ENCODE measurements at places on chromosomes 13 and 19.

- no peaks in the 10 kb centered on the region for H3K27me3 ChIP-seq
- peaks cover 8% of the 10 kb centered on the region for H3K4me1 ChIP-seq
- no peaks in the 10 kb centered on the region for H3K36me3 ChIP-seq
- no peak for DNase-seq
- H3K27ac ChIP-seq, result no peak overlapping the region
- H3K4me3 ChIP-seq, result no peak overlapping the region
Measured at GRCh38 chr19:46291829-46292228, 5.0 kb upstream of the HIF3A start.

DNA sequence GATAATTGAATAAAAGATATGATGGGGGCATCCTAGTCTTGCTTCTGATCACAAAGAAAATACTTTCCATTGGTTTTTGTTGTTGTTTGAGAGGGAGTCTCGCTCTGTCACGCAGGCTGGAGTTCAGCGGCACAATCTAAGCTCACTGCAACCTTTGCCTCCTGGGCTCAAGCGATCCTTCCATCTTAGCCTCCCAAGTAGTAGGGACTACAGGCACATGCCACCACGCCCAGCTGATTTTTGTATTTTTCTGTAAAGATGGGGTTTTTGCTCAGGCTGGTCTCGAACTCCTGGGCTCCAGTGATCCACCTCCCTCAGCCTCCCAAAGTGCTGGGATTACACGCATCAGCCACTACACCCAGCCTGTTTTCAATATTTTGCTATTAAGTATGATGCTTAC lies 17.1 kb upstream of the PSMC4 start:
- H3K4me3 ChIP-seq, result no peak overlapping the region
- no peak overlapping the region for H3K27ac ChIP-seq
- H3K27me3 ChIP-seq, result no peaks in the 10 kb centered on the region
- no peaks in the 10 kb centered on the region for H3K36me3 ChIP-seq
- H3K4me1 ChIP-seq, result no peaks in the 10 kb centered on the region

DNA sequence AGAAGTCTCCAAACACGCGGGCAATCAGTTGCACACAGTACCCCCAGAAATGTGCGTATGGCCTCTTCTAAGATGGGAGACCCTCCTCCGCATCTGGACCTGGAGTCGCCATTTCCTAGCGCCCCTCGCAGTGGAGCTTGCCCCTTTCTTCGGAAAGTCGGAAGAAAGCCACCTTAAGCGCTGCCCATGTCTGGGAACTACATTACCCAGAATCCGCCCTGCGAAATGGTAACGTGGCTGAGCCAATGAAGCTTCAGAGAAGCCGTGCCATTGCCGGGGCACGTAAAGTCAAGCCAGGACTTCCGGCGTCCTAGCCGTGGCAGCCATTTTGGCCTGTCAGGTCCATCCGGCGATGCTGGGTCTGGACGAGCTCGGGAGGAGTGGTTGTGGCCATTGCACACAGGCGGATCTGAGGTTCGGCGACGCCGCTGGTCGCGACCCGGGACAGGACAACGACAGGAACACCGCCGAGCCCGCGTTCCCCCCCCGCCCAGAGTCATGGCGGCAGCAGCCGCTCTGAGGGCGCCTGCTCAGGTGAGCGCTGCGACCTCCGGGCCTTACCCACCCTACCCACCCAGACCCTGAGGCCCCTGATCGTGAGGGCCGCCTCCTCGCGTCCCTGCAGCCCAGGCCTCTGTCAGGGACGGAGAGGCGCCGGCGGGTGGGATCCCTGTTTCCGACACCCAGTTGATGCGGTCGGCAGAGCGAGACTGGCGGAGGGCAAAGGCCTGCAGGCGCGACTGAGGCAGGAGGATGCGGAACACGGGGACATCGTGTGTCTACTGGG lies at the start of gene ZNF586:
Gene ZNF586 (plus strand): TSS at position 332 of the 787 bp plus-strand sequence. CDS start 167 bp downstream, at position 499.
- H3K36me3 ChIP-seq, result peaks cover 47% of the 10 kb centered on the region
- H3K4me3 ChIP-seq, result peak within 1 kb of the TSS; percentile 95
- H3K27ac ChIP-seq, result peak within 1 kb of the TSS; percentile 91
- no peaks in the 10 kb centered on the region for H3K27me3 ChIP-seq

DNA sequence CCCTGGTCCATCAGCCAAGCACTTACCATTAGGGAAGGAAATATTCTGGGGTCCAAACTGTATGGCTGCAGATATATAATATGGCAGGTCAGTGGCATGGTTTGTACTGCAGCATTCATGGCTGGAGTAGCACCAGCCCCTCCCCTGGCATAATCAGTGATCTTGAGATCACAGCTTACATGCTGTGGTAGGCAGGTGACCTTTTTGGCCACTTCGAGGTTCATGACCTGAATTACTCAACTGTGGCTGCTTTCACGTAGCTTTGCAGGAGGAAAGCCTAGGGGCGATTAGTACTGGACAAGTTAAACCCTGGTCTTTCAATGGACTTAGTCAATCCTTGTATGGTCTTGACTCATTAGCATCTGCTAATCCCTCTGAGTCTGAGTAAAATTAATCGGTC lies 169.8 kb downstream of the SPRY2 start:
- H3K4me3 ChIP-seq, result no peak overlapping the region
- DNase-seq, result no peak
- no peaks in the 10 kb centered on the region for H3K36me3 ChIP-seq
- no peaks in the 10 kb centered on the region for H3K4me1 ChIP-seq
- no peak overlapping the region for H3K27ac ChIP-seq

DNA sequence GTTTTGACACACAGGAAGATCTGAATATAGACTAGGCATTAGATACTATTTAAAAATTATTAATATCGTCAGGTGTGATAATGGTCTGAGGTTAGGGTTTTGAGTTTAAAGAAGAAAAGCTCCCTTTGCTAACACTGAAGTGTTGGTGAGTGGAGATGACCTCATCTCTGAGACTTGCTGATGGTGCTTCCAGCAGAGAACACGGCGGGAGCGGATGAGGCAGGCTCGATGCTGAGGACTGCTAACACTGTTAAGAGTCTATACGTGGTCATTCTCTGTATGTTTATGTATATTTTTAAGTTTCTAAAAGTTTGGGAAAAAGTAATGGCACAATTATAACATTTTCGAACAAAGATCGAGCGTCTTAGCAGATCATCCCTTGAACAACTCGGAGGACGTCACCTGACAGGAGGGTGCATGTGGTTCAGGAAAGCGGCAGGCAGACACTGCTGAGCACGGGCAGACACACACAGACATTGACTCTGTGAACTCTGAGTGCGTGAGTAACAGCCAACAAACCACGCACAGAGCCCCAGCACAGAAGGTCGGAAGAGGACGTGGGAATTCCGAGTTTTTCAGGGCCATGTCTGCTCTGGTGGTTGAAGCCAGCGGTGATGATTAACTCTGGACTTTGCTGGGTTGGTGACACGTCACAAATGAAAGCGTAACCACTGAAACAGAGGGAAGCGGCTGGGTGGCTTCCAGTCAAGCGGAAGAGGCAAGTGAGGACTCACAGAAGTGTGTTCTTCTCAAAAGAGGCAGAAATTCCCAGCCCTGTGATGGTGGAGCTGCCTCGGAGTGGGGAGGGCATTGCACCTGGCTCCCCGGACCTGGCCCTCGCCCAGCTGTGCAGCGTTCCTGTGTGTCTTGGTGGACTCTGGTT lies 91.9 kb upstream of the TEX29 start:
- no peak overlapping the region for H3K27ac ChIP-seq
- no peak for DNase-seq
- H3K4me1 ChIP-seq, result peaks cover 52% of the 10 kb centered on the region
- peaks cover 26% of the 10 kb centered on the region for H3K36me3 ChIP-seq

GRCh38 chr13:22285867-22286266 lies 615.0 kb downstream of the FGF9 start:
- no peak for DNase-seq
- no peak overlapping the region for H3K27ac ChIP-seq
- H3K27me3 ChIP-seq, result no peaks in the 10 kb centered on the region
- H3K4me3 ChIP-seq, result no peak overlapping the region

GRCh38 chr19:43741075-43741825 lies 13.5 kb downstream of the SMG9 start:
- H3K4me3 ChIP-seq, result no peak overlapping the region
- H3K36me3 ChIP-seq, result peaks cover 99% of the 10 kb centered on the region
- peak; percentile 19 for DNase-seq
- H3K4me1 ChIP-seq, result peaks cover 32% of the 10 kb centered on the region
- H3K27ac ChIP-seq, result no peak overlapping the region

GRCh38 chr13:31088826-31089420 lies 72.8 kb downstream of the HSPH1 start:
- no peak overlapping the region for H3K4me3 ChIP-seq
- H3K27ac ChIP-seq, result no peak overlapping the region
- peaks cover 15% of the 10 kb centered on the region for H3K27me3 ChIP-seq
- H3K4me1 ChIP-seq, result no peaks in the 10 kb centered on the region
- no peaks in the 10 kb centered on the region for H3K36me3 ChIP-seq

- DNase-seq, result no peak
- peaks cover 100% of the 10 kb centered on the region for H3K27me3 ChIP-seq
- no peak overlapping the region for H3K4me3 ChIP-seq
Measured at GRCh38 chr13:27967203-27967735, 1.8 kb downstream of the CDX2 start.

DNA sequence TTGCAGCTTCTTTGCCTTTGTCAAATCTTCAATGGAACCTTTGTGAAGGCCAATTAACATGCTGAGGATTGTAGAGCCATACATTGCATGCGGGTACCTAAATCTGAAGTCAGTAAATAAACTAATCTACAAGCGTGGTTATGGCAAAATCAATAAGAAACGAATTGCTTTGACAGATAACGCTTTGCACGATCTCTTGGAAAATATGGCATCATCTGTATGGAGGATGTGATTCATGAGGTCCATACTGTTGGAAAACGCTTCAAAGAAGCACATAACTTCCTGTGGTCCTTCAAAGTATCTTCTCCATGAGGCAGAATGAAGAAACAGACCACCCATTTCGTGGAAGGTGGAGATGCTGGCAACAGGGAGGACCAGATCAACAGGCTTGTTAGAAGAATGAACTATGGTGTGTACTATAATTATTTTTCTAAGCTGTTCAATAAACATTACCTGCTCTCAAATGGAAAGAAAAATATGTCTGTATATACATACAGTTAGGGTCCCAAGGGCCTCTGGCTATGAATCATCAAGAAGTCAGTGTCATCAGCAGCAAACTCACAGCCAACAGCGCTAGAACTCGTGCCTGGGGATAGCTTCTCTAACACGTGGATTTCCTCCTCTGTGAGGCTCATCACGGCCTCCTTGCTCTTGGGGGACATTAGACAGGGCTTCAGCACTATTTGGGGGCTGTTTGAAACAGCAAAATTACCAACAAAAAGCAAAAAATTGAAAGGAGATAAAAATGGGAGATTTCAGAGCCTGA lies 2.9 kb upstream of the CD70 start:
- H3K4me1 ChIP-seq, result peaks cover 12% of the 10 kb centered on the region
- no peak overlapping the region for H3K27ac ChIP-seq

GRCh38 chr13:39770221-39771090 lies 115.0 kb downstream of the COG6 start:
- no peaks in the 10 kb centered on the region for H3K27me3 ChIP-seq
- no peak for DNase-seq
- H3K36me3 ChIP-seq, result no peaks in the 10 kb centered on the region
- peaks cover 13% of the 10 kb centered on the region for H3K4me1 ChIP-seq
- H3K4me3 ChIP-seq, result no peak overlapping the region

DNA sequence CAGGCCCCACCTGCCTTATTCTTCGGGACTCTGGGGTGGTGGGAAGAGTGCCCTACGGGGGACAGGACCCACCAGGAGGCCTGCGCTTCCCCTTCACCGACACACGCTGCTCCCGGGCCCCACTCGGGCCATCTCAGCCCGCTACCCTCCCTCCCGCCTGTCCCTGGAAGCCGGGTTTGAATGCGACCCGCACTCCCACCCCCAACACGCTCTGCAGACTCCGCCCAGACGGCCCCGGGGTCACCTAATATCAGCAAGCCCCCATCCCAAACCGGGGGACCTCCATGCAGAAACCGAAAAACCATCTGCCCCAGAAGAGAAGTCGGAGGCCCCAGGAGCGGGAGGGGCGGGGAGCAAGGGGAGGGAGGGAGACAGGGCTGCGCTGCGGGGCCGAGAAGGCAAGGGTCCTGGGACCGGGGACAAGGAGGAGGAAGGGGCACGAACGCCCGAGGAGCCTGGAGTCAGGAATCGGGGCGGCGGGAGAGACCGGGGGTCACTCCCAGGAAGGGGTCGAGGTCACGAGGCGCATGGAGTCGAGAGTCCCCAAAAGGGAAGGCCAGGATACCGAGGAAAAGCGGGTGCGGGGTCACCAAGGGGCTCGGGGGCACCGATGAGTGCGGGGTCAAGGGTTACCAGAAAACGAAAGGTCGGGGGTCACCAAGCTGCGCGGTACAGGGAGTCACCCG lies 766 bp downstream of the SBNO2 start:
- peaks cover 13% of the 10 kb centered on the region for H3K4me1 ChIP-seq
- H3K27me3 ChIP-seq, result no peaks in the 10 kb centered on the region
- no peak for DNase-seq
- H3K4me3 ChIP-seq, result peak overlapping the region; percentile 76
- peak overlapping the region; percentile 86 for H3K27ac ChIP-seq

DNA sequence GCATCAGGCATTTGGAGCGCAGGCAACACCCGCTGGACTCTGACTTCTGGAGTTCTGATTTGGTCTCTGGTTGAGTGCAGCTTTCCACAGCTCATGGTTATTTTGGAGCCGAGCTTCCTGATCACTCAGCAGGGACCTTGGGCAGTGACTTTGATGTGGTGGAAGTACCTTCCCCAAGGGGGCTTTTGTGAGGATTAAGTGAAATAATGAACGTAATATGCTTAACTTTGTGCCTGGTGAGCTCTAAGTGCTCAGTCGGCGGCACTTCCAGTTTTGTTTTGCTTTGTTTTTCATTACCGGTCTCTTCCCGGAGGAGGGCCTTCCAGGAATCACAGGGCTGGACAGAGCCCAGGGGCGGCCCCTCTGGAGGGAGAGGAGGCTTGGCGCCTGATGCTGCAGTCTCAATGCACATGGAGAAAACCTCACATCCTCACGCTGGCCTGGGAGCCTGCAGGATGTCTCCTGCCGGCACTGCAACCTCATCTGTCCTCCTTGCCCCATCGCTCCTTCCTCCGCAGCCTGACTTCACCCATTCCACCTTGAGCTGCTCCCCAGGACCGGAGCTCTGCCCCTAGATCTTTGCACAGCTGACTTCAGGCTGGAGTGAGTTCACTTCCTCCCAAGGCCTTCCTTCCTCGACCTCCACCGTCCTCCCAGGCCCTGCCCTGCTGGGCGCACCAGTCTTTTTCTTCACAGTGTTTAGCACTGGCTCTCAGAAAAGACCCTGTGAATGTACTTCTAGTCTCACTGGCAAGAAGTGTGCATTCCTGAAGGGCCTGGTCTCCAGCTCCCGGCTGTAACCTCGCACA lies 1.5 kb downstream of the PLEKHF1 start:
- peak overlapping the region; percentile 93 for H3K4me3 ChIP-seq
- peak overlapping the region; percentile 95 for H3K27ac ChIP-seq
- peaks cover 66% of the 10 kb centered on the region for H3K4me1 ChIP-seq
- DNase-seq, result peak; percentile 83

DNA sequence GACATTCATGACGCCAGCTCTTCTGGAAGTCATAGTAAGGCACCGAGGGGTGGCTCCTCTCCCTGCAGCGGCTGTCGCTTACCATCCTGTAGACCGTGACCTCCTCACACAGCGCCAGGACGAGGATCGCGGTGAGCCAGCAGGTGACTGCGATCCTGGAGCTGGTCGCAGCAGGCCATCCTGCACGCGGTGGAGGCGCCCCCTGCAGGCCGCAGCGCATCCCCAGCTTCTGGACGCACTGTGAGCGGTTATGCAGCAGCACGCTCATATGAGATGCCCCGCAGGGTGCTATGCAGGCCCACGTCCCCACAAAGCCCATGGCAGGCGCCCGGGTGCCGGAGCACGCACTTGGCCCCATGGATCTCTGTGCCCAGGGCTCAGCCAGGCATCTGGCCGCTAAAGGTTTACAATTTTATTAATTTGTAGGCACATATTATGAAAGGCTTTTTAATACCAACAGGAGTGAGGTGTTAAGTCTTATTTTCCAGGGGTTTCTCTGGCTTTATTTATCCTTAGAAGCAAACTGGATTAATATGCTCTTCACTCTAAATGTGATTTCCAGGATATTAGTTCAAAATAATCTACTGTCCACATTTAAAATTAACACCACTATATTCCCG lies 35.6 kb upstream of the PSPC1 start:
- H3K27ac ChIP-seq, result no peak overlapping the region
- H3K4me3 ChIP-seq, result no peak overlapping the region
- H3K36me3 ChIP-seq, result peaks cover 50% of the 10 kb centered on the region
- DNase-seq, result no peak
